Heart right ventricle (tissue), 16 donors: ENCODE measurements at places on chromosomes 11 and 22. TPM values are rescaled to one million over a fixed set of nuclear protein-coding genes. Genes with fewer than 3 reads are reported as not detected.
A peak's percentile ranks its signal among the peaks of the same experiment; 100 is the strongest.

- no peak overlapping the region for H3K27ac ChIP-seq
- no peaks in the 10 kb centered on the region for H3K4me1 ChIP-seq
- no peaks in the 10 kb centered on the region for H3K27me3 ChIP-seq
- DNase-seq, result no peak
These were observed 8.0 kb upstream of the COMT start for GRCh38 chr22:19933341-19934241.

GRCh38 chr11:18974192-18974591, 35.0 kb upstream of the MRGPRX1 start:
- no peaks in the 10 kb centered on the region for H3K36me3 ChIP-seq
- H3K27ac ChIP-seq, result no peak overlapping the region
- H3K4me3 ChIP-seq, result no peak overlapping the region
- no peaks in the 10 kb centered on the region for H3K27me3 ChIP-seq

Gene UBQLN3
- total RNA-seq, result 0.20 TPM

GRCh38 chr11:1515082-1516060, 28.8 kb upstream of the MOB2 start:
- peak; percentile 86 for DNase-seq
- H3K4me1 ChIP-seq, result peaks cover 81% of the 10 kb centered on the region
- no peaks in the 10 kb centered on the region for H3K27me3 ChIP-seq
- no peak overlapping the region for H3K4me3 ChIP-seq
- no peak overlapping the region for H3K27ac ChIP-seq
- no peaks in the 10 kb centered on the region for H3K36me3 ChIP-seq

DNA sequence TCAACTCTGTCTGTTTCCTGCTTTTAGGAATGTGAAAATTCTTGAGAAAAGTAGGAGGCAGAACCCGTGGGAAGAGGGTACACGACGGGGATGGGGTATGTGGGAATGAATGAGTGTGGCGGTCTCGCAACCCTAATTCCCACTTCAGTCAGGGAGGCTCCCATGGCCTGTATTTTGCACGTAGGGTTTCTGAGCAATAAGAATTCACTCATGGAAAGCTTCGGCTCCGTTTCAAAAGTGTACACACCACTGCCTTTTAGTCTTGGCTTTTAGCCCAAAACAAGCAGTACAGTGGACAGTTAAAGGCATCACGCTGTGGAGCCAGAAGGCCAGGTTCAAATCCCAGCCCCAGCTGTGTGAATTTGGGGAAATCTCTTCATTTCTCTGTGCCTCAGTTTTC, 116.7 kb downstream of the MN1 start:
- H3K4me1 ChIP-seq, result peaks cover 27% of the 10 kb centered on the region
- peak overlapping the region; percentile 79 for H3K27ac ChIP-seq
- no peak for DNase-seq
